ENCODE measurements at places on chromosomes 7 and 10.

DNA sequence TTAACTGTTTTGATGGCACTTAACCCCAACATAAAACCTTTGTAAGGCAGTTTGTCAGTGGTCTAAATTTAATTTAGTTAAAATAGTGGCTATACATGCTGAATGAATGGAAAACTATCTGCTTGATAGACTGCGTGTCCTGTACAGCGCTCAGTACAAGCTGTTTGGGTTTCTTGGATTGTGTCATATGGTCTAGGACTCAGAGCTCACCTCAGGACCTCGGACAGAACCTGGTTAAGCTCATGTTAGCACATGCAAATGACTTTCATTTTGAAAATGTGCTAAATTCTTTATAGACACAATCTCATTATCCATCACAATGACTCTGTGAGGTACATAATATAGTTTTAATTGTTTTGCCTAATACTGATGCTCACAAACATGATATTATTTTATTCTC, 55.7 kb upstream of the RELN start:
- H3K4me1 ChIP-seq, result no peaks in the 10 kb centered on the region
- H3K27me3 ChIP-seq, result no peaks in the 10 kb centered on the region
- H3K4me3 ChIP-seq, result no peak overlapping the region
- DNase-seq, result no peak

DNA sequence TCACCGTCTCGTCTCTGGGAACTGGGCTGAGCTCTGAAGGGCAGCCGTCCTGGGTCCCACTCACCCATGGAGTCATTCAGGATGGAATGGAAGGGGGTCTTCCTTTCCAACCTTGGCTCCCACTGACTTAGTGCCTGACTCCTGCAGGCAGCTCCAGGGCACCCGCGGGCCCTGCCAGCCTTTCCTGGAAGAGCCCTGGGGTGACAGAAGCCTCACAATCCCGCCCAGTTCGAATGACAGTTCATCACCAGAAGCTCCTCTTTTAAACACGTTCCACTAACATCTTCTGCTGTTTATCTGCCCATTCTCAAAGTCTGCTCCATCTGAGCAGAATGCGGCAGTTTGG, 110.6 kb downstream of the TNS3 start:
- H3K4me1 ChIP-seq, result peaks cover 26% of the 10 kb centered on the region
- peaks cover 6% of the 10 kb centered on the region for H3K36me3 ChIP-seq
- no peaks in the 10 kb centered on the region for H3K27me3 ChIP-seq
- H3K27ac ChIP-seq, result no peak overlapping the region
- no peak overlapping the region for H3K4me3 ChIP-seq

DNA sequence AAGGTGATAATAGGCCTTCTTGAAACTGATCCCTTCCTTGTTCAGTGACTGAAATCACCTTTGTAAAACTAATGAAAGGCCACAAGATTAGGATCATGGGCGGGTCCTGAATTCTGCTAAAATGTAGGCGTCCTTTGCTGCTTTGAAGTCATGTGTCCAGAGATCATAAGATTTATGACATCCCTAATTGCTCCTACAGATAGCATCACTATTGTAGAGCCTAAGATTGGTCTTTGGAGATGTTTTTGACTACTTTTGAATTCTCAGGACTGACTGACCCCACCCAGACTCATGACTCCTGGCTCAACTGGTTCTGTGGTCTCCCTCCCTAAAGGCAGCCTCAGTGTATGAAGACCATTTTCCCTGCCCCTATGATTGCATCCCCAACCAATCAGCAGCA, 322.6 kb upstream of the SEMA3D start:
- H3K4me3 ChIP-seq, result no peak overlapping the region
- no peak overlapping the region for H3K27ac ChIP-seq
- H3K36me3 ChIP-seq, result no peaks in the 10 kb centered on the region
- H3K4me1 ChIP-seq, result peaks cover 3% of the 10 kb centered on the region
- no peak for DNase-seq
- no peaks in the 10 kb centered on the region for H3K27me3 ChIP-seq

GRCh38 chr10:21069929-21070700, 173.0 kb upstream of the NEBL start:
- no peaks in the 10 kb centered on the region for H3K4me1 ChIP-seq
- no peak overlapping the region for H3K4me3 ChIP-seq
- H3K36me3 ChIP-seq, result no peaks in the 10 kb centered on the region
- H3K27ac ChIP-seq, result no peak overlapping the region
- H3K27me3 ChIP-seq, result no peaks in the 10 kb centered on the region

GRCh38 chr7:815284-816216, 16.7 kb upstream of the SUN1 start:
- H3K27ac ChIP-seq, result peak overlapping the region; percentile 37
- DNase-seq, result peak; percentile 83
- peaks cover 34% of the 10 kb centered on the region for H3K4me1 ChIP-seq
- peak overlapping the region; percentile 88 for H3K4me3 ChIP-seq

- no peak for DNase-seq
- no peak overlapping the region for H3K27ac ChIP-seq
- H3K36me3 ChIP-seq, result no peaks in the 10 kb centered on the region
- H3K27me3 ChIP-seq, result no peaks in the 10 kb centered on the region
- H3K4me1 ChIP-seq, result peaks cover 6% of the 10 kb centered on the region
Observed at GRCh38 chr10:22305721-22306120, 10.5 kb upstream of the COMMD3 start.

GRCh38 chr10:45404087-45404769, 30.2 kb downstream of the ALOX5 start:
- H3K4me3 ChIP-seq, result no peak overlapping the region
- H3K36me3 ChIP-seq, result no peaks in the 10 kb centered on the region
- H3K4me1 ChIP-seq, result no peaks in the 10 kb centered on the region
- no peak overlapping the region for H3K27ac ChIP-seq

GRCh38 chr7:116521046-116521664, 3.7 kb upstream of the CAV1 start:
- DNase-seq, result no peak
- H3K27me3 ChIP-seq, result no peaks in the 10 kb centered on the region
- H3K36me3 ChIP-seq, result no peaks in the 10 kb centered on the region
- peaks cover 27% of the 10 kb centered on the region for H3K4me1 ChIP-seq
- H3K27ac ChIP-seq, result peak overlapping the region; percentile 26

DNA sequence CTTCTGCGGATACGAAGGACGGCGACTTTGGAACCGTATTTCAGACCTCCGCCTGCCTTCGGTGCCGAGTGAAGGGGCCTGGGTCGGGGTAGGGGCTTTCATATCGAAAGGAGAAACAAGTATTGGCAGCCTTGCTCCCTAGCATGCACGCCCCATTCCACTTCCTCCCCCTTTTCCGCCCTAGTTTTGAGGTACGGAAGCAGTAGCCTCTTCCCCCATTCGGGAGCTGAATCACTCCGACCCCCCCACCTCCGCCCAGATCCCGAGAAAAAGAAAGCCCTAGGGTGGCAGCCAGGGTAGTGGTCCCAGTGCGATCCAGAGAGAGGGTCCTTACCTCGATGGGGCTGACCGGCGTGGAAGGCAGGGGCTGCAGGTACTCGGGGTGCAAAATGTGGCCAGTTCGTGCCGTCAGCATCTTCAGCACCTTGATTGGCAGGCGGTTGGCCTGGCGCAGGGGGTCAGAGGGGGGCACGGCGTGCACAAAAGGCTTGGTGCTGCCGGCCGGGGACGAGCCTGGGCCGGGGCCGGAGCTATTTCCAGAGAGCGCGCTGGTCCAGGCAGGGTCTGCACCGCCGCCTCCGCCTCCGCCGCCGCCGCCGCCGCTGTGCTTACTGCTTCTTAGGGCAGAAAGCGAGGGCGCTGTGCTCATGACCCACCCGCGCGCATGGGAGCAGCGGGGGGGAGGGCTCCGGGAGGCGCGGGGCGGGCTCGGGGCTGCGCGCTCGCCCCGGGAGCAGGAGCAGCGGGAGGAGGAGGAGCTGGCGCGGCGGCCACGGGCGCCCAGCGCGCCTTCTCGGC, 594 bp downstream of the ZNF503 start:
- no peaks in the 10 kb centered on the region for H3K27me3 ChIP-seq
- H3K36me3 ChIP-seq, result peaks cover 3% of the 10 kb centered on the region
- peak overlapping the region; percentile 93 for H3K27ac ChIP-seq
- DNase-seq, result peak; percentile 94
- peak overlapping the region; percentile 100 for H3K4me3 ChIP-seq

DNA sequence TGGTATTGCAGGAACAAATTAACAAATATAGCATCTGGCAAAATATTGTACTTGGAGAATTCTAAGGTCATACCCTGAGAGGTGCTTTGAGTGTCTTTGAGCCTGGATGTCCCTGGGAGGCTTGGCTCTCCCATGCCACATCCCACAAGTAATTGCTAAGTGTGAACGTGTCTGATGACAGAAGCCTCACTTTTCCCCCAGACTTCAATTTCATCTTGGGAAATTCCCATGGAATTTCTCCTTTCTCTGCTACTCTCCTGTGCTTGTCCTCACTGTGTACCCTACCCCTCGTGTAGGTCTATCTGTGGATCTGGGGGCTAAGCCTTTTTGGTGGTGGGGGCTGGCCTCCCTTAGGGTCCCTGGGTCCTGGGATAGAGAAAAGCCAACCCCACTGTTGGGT, 293.3 kb downstream of the TCF7L2 start:
- peaks cover 45% of the 10 kb centered on the region for H3K27me3 ChIP-seq
- no peaks in the 10 kb centered on the region for H3K36me3 ChIP-seq
- H3K27ac ChIP-seq, result no peak overlapping the region
- no peak overlapping the region for H3K4me3 ChIP-seq
- no peak for DNase-seq

DNA sequence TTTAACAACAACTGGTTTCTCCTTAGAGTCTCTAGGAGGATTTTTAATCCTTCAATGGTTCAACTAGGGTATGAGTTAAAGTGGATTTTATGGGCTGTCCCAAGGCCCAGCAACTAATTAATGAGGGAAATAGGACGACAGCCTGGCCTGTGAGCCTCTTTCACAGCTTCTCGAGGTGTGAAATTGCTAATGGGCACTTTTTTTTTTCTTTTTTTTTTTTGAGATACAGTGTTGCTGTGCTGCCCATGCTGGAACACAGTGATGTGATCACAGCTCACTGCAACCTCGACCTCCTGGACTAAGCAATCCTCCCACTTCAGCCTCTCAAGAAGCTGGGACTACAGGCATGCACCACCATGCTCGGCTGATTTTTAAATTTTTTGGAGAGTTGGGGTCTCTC, 87.0 kb downstream of the MARCHF5 start:
- no peak overlapping the region for H3K27ac ChIP-seq
- no peaks in the 10 kb centered on the region for H3K4me1 ChIP-seq
- H3K4me3 ChIP-seq, result no peak overlapping the region
- no peak for DNase-seq

GRCh38 chr7:158289761-158290523, 297.7 kb downstream of the PTPRN2 start:
- H3K36me3 ChIP-seq, result no peaks in the 10 kb centered on the region
- H3K4me1 ChIP-seq, result no peaks in the 10 kb centered on the region
- no peak overlapping the region for H3K27ac ChIP-seq
- DNase-seq, result peak; percentile 48

DNA sequence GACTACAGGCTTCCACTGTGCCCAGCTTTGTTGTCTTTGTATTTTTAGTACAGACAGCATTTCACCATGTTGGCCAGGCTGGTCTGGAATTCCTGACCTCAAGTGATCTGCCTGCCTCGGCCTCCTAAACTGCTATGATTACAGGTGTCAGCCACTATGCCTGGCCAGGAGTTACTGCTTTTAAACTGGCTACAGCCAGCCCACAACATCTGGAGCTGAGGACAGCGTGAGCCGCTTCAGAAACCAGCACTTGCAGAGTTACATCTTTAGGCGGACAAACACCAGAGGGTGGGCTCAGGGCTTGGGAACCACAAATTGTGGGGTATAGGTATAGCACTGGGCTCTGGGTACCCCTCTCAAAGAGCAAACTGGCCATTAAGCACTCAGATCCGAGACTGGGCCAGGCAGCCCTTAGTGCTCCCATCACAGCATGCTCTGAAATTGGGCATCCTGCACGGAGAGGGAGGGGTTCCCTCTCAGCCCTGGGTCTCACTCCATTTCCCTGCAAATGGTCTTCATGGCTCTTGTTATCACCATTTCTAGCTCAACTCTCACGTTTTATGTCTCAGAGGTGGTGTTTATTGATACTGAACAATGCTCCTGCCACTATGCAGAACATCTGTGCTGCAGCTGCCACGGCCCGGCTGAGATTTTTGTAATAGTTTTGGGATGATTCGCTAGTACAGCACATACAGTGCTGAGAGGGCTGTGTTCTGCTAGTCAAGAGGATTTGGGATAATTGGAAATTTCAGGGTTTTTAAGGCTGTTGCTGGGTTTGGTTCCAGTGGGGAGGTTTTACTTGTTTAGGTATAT, 146.4 kb upstream of the LYZL2 start:
- H3K36me3 ChIP-seq, result no peaks in the 10 kb centered on the region
- peak; percentile 94 for DNase-seq
- no peak overlapping the region for H3K4me3 ChIP-seq
- peaks cover 10% of the 10 kb centered on the region for H3K4me1 ChIP-seq
- H3K27ac ChIP-seq, result no peak overlapping the region
- no peaks in the 10 kb centered on the region for H3K27me3 ChIP-seq

- peak; percentile 63 for DNase-seq
- peak overlapping the region; percentile 80 for H3K4me3 ChIP-seq
- peak overlapping the region; percentile 100 for H3K27ac ChIP-seq
- no peaks in the 10 kb centered on the region for H3K27me3 ChIP-seq
- H3K36me3 ChIP-seq, result peaks cover 74% of the 10 kb centered on the region
Observed at GRCh38 chr10:3781468-3782145, 3.4 kb downstream of the KLF6 start.

GRCh38 chr10:118034791-118035261, 11.9 kb downstream of the RAB11FIP2 start:
- peaks cover 4% of the 10 kb centered on the region for H3K36me3 ChIP-seq
- H3K4me1 ChIP-seq, result peaks cover 11% of the 10 kb centered on the region
- no peaks in the 10 kb centered on the region for H3K27me3 ChIP-seq
- H3K27ac ChIP-seq, result no peak overlapping the region
- no peak for DNase-seq
- H3K4me3 ChIP-seq, result no peak overlapping the region

DNA sequence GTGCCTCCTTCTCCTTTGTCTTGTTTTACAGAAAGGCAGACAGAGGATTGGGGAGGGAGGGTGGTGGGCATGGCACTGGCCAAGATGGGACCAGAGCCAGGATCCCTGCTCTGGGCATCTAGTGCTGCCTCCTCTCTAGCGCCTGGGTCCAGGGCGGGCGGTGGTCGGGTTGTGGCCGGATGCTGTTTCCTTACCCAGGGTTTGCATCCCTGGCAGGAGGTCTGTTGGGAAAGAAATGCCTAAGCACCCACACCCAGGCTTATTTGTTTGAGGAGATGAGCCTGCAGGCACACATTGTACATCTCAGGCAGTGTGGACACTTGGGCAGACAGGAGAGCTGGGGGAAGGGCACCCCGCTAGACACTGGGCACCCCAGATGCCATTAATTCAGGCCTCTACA, 102.3 kb upstream of the PCBD1 start:
- no peaks in the 10 kb centered on the region for H3K4me1 ChIP-seq
- no peak for DNase-seq
- H3K4me3 ChIP-seq, result no peak overlapping the region
- H3K27ac ChIP-seq, result no peak overlapping the region
- peaks cover 28% of the 10 kb centered on the region for H3K27me3 ChIP-seq
- no peaks in the 10 kb centered on the region for H3K36me3 ChIP-seq
